ENCODE measurements at places on chromosomes 5 and 9.

DNA sequence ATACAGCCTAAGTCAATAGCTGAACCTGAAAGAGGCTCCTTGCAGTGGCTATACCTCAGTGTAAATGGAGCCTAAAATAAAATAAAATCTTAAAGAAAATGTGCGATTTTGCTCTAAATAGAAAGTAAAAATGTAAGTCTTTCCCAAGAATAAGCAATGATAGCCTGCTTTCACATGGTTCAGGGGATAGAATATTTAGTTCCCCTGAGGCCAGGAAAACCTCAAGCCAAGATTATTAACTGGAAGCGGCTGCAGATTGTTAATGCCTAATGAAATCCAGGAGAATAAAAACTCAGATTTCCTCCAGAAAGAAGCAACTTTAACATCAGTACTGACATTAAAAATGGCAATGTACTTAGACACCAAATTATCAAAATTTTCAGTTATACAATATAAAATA lies 463.7 kb downstream of the CYLC2 start:
- no peak for DNase-seq

DNA sequence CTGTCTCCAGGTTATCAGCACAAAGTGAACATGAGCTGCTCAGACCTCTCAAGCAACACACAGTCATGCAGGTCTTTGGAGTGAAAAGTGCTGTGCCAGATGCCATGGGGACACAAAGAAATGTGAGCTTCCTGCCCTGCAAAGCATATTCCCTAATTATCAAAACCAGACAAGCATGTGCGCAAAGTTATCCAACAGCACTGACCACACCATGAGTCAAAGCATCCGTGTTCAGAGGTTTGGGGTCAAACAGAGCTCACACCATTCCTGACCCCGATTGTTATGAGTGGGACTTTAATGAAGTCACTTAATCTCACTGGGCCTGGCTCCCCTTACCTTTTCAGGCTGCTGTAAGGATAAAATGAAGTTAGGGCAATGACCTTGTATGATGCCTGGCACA lies 138.5 kb downstream of the SLIT3 start:
- DNase-seq: no peak

GRCh38 chr5:81914696-81915095 lies 57.1 kb upstream of the ATG10 start:
- no peak for DNase-seq

DNA sequence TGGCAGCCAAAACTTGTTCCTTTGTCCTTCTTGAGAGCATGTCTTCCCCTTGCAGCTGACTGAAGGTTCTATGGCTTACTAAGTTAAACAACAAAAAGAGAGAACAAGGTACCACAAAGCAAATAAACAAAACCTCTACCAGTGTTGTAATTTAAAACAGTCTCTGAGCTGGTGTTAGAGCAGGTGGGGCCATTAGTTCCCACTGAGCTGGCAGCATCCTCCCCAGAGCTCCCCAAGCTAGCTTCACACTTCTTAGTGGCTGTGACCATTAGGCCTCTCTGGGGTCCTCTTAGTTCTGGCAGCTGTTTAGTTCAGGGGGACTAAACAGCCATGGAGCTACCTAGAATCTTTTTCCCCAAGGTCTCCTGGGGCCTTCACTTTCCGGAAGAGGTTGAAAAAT lies 128.6 kb upstream of the ELL2 start:
- DNase-seq: no peak

GRCh38 chr5:175867587-175868347 lies 3.6 kb upstream of the CPLX2 start:
- peak; percentile 16 for DNase-seq

- DNase-seq: peak; percentile 28
Observed at GRCh38 chr5:36689225-36689624, 82.8 kb downstream of the SLC1A3 start.

DNA sequence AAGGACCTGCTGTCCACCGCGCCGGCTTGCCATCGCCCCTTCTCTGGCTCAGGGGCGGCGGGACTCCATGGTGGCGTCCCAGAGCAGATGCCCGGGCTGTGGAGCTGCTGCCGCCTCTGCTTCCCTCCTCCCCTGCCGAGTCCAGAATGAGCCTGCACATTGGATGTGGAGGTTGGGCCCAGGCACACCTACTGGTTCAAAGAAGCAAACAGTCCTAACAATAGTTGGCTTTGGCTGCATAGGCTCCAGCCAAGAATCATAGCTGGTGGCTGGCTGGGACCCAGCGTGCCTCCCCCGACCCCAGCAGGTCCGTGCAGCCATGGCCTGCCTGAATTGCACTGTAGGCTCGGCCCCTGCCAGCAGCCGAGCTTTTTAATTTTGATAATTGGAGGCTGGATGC lies 25.8 kb downstream of the ADAMTSL2 start:
- no peak for DNase-seq

GRCh38 chr9:106799152-106799551 lies 63.8 kb upstream of the ZNF462 start:
- no peak for DNase-seq

DNA sequence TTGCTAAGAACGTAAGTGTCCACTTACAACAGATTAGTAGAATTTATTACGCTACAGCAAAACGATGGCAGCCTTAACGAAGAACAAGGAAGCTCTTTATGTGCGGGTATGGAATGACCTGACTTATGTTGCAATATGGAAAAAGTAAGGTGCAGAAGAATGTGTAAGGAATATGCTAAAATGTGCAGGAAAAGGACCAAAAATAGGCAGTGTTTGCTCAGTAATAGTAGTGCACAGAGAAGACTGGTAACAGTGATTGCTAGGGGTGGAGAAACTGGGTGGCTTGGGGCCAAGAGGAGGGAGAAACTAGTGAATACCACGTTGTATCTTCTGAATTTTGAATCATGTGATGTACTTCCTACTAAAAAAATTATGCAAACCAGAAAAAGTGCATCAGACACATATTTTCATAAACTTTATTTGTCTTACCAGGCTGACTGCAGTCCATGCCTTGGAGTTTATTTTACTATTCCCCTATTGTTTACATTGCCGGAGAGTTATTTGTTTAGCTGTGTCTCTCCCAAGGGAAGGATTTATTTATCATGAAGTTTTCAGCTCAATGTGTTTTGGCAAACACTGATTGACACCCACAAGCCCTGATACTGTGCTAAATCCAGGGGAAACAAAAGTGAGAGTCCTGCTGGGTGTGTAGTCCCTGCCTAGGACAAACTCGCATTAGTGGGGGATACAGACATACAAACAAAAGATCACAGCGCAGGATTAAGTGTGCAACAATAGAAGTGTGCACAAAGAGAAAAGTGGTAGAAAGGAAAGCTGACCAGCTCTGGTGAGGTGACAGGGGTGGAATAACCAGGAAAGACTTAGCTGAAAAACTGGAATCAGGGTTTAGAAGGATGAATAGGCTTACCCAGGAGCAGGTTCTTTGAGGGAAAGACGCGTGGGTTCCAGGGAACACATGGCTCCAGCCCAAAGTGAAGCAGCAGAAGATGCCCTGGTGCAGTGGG lies 34.0 kb upstream of the ZNF484 start:
- DNase-seq: no peak

Measured in AML-193 (cell line).